Tracheal epithelial cell (primary cell): ENCODE measurements at places on chromosomes 2 and 18. TPM values are rescaled to one million over a fixed set of nuclear protein-coding genes. Genes with fewer than 3 reads are reported as not detected.

Gene NAT8
- not detected in 2 replicates for total RNA-seq

Gene SPP2
- total RNA-seq: not detected in 2 replicates

Gene ARHGEF33
- under 0.01 and 0.64 TPM in 2 replicates for total RNA-seq

Gene GNLY
- total RNA-seq: not detected in 2 replicates

Gene SCYGR4
- total RNA-seq: not detected in 2 replicates

Gene TRAF3IP1
- 4.6 and 6.4 TPM in 2 replicates for total RNA-seq

Gene NT5DC4
- not detected in 2 replicates for total RNA-seq
